Activated CD8-positive, alpha-beta memory T cell treated with anti-CD3 and anti-CD28 coated beads for 1 hour (primary cell): ENCODE measurements at places on chromosomes 7 and 10.

- DNase-seq, result no peak
These were observed 232.9 kb upstream of the NPY start for GRCh38 chr7:24050991-24051560.

GRCh38 chr10:75104842-75105241 is 6.6 kb upstream of the SAMD8 start:
- DNase-seq, result no peak

DNA sequence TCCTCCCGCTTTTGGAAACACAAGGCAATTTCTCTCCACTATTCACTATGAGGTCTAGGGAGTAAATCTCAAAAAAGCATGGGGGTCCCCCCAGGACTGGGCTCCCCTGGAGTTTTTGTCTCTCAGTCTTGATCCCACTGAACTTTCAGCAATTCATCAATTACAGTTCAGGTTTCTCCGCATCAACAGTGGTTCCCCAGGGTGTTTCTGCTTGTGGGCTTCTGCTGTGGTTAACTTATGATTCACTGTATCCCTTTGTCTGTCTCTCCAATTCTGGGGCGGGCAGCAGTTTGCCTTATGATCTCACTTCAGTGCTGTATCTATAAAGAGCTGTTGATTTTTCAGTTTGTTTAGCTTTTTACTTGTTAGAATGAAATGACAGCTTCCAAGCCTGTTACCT is 142.6 kb upstream of the CDC14C start:
- DNase-seq, result no peak

DNA sequence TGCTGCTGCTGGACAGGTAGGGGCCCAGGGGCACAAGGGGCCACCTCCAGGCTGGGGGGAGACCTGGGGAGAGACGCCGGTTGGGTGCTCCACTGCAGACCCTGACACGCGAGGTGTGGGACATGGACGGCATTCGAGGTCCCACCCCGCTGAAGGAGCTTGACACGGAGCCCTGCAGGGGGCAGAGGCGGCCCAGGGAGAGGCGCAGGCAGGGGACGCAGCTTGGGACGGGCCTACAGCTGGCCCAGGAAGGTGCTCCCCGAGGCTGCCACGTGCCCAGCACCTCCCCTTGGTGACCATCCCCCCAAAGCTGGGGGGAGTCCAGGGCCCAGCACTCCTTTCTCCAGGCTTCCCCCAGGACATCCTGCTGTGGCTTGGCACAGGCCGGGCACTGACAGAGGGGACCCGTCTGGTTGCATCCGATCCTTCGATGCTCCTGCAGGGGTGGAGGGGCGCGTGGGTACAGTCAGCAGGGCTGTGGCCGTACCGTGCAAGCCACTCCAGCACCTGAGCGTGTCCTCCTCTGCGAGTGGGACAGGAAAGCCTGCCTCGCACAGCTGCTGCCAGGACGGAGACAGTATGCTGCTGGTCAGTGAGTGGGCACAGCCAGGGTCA is 174.4 kb downstream of the ELFN1 start:
- DNase-seq, result no peak

GRCh38 chr10:84176351-84176750 is 2.8 kb downstream of the GPR15LG start:
- DNase-seq, result no peak

DNA sequence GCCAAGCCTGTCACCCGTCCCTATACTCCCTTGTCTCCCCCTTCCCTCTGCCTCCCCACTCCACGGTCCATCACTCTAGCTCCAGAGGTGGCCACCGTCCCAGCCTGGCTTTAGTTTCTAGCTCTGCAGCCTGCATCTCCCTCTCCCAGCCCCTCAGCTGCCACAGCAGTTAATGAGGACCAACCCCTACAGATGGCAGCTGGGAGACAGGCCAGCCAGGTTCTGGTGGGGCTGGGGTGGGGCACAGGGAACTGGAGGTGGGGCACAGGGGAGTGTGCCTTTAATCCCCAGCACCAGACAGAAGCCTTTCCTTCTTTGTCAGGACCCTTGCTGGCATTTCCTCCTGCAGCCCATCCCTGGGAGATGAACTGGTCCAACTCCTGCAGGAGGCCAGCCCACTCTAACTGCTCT is 21.1 kb downstream of the UNC5B start:
- DNase-seq, result no peak

DNA sequence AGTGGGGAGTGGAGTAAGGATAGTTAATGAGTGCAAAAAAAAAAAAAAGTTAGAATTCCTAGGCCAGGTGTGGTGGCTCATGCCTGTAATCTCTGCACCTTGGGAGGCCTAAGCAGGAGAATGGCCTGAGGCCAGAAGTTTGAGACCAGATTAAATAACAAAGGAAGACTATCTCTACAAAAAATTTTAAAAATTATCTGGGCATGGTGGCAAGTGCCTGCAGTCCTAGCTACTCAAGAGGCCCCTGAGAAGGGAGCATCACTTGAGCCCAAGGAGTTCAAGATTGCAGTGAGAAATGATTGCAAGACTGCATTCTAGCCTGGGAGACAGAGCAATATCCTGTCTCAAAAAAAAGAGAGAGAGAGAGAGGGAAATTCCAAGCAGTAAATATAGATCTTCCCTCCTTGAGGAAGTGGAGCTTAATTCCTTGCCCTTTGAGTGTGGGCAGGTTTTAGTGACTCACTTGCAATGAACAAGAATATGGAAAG is 19.5 kb upstream of the CSTF2T start:
- DNase-seq, result no peak

DNA sequence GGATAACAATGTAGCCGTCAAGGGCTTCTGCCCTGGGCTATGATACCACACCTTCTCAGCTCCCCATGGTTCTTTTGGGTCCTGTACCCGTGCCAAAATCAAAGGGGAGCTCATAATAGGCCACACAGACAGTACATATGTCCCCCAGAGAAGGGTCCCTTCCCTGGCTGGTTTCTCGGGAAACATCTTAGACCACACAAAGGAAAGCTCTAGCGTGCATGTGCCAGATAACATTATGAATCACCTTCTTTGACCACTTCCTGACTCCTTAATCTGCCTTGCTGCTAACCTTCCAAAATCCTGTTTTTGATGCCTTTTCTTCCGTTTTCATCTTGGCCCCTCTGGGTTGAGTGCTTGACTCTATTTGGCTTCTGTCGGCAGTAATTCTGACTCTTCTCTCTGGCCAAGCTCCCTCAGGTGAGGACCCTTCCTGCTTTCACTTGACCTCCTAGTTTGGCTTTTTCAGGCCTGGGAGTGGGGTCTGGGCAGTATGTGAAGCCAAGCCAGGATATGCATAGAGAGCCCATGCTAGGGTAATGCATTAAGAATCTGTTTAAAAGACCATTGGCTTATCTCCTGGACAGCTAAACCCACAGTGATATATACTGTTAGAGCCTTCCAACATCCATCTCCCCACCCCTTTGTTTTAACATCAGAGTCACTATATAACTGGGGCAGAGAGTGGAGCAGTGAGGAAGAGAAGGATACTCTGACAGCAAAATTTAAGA is 84.8 kb downstream of the ANLN start:
- no peak for DNase-seq

DNA sequence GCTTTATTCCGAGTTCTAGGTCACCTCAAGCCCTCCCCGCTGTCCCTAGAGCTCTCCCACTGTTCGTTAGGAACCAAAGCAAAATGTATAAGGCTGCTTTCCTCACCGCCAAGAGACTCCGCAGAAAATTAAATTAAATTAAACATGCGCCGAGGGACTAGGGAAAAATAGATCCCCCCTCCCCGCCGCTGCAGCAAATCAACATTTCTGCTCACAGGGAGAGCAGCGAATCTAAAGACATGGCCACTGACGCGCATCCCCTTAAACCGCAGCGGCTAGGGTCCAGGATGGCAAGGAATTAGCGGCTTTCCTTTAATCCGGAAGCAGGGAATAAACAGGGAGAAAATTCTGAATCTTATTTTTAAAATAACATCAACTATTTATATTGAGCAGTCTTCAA is 7.6 kb downstream of the SP8 start:
- no peak for DNase-seq

DNA sequence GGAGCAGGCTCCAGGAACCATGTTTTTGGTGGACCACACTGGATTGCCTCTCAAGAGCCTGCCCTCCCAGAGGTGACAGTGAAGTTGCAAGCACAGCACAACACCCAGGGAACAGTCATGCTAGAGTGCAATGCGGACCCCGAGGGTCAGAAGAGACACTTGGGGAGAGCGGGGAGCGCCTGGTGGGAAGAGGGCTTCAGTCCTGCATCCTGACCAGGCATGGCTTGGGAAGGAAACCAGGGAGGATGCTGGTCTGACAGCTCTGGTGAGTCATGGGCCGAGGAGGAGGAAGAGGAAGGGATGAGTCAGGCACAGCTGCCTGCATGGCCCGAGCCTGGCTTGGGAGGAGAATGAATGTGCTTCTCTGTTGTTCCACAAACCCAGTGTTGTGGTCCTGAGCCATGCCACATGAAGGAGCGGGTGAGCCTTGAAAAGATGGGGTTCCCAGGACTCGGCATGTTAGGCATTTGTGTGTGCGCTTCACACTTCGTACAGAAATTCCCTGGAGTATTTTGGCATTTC is 29.5 kb upstream of the ANKRD2 start:
- DNase-seq, result no peak

DNA sequence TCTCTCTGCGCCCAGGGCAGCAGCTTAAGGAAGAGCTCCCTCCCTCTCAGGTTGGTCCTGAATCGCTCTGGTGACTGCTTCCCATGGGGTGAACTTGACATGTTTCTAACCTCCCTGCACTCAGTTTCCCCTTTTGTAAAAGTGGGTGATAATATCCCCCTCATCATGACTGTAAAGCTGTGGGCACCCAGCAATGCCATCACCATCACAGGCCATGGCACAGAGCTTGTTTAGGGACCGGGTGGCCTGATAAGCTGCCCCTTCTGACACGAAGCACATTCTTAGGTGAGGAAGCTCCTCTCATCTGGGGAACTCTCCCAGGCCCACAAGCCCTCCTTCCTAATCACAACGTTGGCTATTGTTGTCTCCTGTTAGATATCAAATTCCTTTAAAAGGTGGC is 972.8 kb upstream of the ZNF722 start:
- no peak for DNase-seq

- no peak for DNase-seq
These were observed 48.1 kb upstream of the PSMG3 start for GRCh38 chr7:1617957-1618356.

GRCh38 chr10:71756311-71757191 is 16.8 kb downstream of the VSIR start:
- DNase-seq, result no peak

- DNase-seq, result no peak
These were observed 7.3 kb downstream of the DMTF1 start for GRCh38 chr7:87159538-87159937.

- DNase-seq, result no peak
These were observed 6.6 kb upstream of the WDFY4 start for GRCh38 chr10:48678041-48678440.
